Thoracic aorta endothelial cell (primary cell): ENCODE measurements at places on chromosomes 3 and 15. TPM values are rescaled to one million over a fixed set of nuclear protein-coding genes. Genes with fewer than 3 reads are reported as not detected.

BCHE gene
- 0.13 and 0.14 TPM in 2 replicates for total RNA-seq

BTD gene
- total RNA-seq = 25.3 and 28.6 TPM in 2 replicates

CERS3 gene
- not detected in 2 replicates for total RNA-seq

CD200 gene
- total RNA-seq = 2.9 and 4.9 TPM in 2 replicates

UACA gene
- total RNA-seq = 122 and 136 TPM in 2 replicates

FES gene
- total RNA-seq = 40.8 and 50.6 TPM in 2 replicates

NPAP1 gene
- not detected in 2 replicates for total RNA-seq

CCDC39 gene
- 0.14 TPM in 1 of 2 replicates, not detected in the other for total RNA-seq

TM4SF4 gene
- total RNA-seq = not detected in 2 replicates

PLA1A gene
- total RNA-seq = 0.13 and 0.22 TPM in 2 replicates

PDHB gene
- 72.2 and 73.8 TPM in 2 replicates for total RNA-seq

CGNL1 gene
- 31.5 and 55.5 TPM in 2 replicates for total RNA-seq

GHSR gene
- not detected in 2 replicates for total RNA-seq

RPL14 gene
- total RNA-seq = 428 and 613 TPM in 2 replicates

ZNF148 gene
- 41.2 and 42.8 TPM in 2 replicates for total RNA-seq

SCN11A gene
- 0.14 and 0.27 TPM in 2 replicates for total RNA-seq

ZNF80 gene
- total RNA-seq = not detected in 2 replicates

PRR20G gene
- total RNA-seq = not detected in 2 replicates

C3orf85 gene
- total RNA-seq = not detected in 2 replicates

ALPK3 gene
- total RNA-seq = 20.1 and 31.9 TPM in 2 replicates

PTX3 gene
- 510 and 684 TPM in 2 replicates for total RNA-seq

COX17 gene
- 15.3 and 16.5 TPM in 2 replicates for total RNA-seq

COX5A gene
- total RNA-seq = 83.5 and 88.3 TPM in 2 replicates
